ENCODE measurements at places on chromosomes 1 and 21.

DNA sequence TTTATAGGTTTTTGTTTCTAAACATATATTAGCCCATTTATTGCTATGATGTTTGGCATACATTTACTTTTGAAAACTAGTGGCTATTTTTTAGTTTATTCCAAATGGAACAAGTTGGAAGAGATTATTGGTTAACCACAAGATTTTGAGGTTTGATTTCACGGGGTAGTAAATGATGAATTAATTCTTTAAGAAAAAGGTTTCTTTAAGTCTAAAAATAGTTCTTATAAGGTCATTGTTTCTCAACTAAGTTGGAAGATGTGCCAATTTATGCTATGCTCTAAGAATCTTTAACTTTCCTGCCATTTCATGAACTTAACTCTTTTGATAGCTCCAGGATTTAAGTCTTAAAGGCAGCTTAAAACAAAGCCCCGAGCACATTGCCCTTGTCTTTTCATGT lies 183.8 kb downstream of the LMO4 start:
- DNase-seq, result no peak

GRCh38 chr1:165387505-165387904 lies 31.0 kb upstream of the LMX1A start:
- no peak for DNase-seq

GRCh38 chr21:42615924-42616323 lies 37.5 kb upstream of the PDE9A start:
- no peak for DNase-seq

DNA sequence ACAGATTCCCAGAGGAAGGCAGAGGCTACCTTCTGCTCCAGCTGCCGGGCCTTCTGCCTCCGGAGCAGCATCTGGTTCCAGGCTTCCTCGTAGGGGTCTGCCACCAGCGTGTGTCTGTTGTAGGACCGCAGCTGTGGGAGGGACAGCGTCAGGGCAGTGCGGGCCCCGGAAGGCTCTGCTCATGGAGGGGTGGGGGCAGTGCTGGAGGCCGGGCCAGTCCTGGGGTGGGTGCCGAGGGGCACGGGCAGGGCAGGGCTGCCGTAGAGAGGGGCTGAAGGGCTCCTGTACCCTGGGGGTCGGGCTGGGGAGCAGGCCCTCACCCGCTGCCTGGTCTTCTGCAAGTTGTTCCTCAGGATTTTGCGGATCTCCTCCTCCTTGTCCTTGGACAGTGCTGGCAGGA lies 53.2 kb downstream of the SLC9A1 start:
- no peak for DNase-seq

DNA sequence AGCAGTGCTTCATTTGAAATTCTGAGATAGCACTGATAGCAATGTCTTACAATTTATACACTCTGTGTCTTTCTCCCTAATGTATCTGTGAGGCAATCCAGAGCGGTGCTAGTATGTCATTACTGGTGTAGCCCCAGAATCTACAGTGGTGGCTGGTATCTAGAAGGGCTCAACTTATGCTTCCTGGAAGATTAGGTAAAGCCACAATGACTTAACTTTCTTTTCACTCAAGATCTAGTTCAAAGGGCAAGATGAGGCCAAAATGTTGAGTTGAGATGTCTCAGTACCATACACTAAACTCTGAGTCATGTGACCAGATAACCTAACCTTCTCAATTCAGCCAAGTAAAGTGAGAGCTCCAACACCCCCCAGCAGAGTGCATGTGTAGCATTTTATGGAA lies 77.5 kb downstream of the PAPPA2 start:
- no peak for DNase-seq

DNA sequence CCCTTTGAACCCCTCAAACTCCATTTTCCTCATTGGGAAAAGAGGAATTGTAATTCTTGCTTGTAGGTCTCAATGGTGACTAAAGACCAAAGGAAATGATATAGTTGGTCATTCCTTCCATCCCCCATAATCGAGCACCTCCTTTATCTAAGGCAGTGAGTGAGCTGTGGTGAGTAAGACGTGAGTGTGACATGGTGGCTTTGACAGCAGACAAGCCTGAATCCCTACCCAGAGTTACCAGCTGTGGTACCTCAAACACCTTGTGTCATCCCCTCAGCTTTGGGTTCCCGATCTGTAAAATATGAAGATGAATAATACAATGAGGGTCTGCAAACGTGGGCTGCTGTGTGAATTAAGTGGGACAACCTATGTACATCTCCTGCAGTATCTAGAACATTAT lies 8.4 kb downstream of the TRAF5 start:
- no peak for DNase-seq

GRCh38 chr1:41837691-41838090 lies 81.0 kb downstream of the HIVEP3 start:
- no peak for DNase-seq

GRCh38 chr1:99613716-99614115 lies 32.2 kb upstream of the PALMD start:
- DNase-seq, result no peak

GRCh38 chr1:2135441-2135841 lies 59.1 kb downstream of the FAAP20 start:
- DNase-seq, result peak; percentile 76

GRCh38 chr1:210445931-210446330 lies 117.2 kb downstream of the HHAT start:
- DNase-seq, result no peak

DNA sequence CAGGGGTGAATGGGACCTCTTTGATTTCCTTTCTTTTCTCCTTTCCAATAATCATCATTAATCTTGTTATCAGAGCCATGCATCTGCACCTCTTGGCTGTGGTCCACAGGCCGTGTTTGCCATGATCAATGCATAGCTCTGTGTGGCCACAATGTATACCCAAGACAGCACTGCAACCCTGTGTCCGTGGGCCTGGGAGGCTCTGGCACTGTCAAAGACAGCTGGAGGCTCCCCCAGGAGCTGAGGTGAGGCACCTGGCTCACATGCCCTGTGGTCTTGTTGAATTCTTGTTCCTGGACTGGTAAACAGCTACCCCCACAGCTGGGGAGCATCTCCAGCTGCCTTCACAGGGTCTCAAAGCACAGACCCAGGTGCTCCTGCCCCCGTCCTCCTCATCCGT lies 67.2 kb upstream of the SELENON start:
- no peak for DNase-seq

- DNase-seq, result no peak
Measured at GRCh38 chr1:10979483-10979920, 33.0 kb upstream of the TARDBP start.

GRCh38 chr1:203555076-203555475 lies 61.1 kb downstream of the OPTC start:
- no peak for DNase-seq

DNA sequence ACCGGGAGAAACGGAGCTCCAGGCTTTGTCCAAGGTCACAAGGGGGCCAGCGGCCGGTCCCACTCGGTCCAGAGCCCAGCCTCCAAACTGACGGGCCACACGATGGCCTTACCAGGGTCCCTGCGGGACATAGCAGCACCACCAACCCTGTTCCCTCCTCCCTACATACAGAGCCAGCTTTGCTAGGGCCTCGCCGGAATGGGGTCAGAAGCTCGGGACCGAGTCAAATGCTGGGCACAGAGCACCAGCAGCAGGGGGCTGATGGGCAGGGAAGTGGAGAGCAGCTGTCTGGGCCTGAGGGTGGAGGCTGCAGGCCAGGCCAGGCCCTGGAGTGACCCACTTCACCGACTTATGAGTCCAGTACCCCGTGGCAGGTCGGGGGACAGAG lies 14.9 kb upstream of the TTC39A start:
- DNase-seq, result no peak

- no peak for DNase-seq
Measured at GRCh38 chr1:163673759-163674151, 352.0 kb downstream of the NUF2 start.

DNA sequence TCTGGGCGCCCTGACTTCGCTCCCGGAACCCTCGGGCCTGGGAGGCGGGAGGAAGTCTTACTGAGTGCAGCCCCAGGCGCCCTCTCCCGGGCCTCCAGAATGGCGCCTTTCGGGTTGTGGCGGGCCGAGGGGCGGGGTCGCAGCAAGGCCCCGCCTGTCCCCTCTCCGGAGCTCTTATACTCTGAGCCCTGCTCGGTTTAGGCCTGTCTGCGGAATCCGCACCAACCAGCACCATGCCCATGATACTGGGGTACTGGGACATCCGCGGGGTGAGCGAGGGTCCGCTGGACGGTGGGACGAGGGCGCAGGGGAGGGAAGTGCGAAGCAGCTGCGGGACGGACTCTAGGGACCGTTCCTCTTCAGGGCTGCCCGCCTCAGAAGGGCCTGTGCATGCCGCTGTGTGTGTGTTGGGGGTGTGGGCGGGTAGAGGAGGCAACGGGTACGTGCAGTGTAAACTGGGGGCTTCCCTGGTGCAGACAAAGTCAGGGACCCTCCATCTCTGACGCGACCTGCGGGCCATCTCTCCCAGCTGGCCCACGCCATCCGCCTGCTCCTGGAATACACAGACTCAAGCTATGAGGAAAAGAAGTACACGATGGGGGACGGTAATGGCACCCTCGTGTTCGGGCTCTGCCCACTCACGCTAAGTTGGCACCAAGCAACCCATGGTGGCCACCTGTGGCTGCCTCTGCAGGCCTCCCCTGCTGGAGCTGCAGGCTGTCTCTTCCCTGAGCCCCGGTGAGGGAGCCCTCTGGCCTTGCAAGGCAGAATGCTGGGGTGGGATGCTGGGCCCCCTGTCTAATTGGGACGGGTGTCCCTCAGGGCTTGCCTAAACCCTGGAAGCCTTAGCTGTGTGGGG lies at the start of gene GSTM1:
Gene GSTM1 (plus strand): TSS at position 177 of the 859 bp plus-strand sequence. CDS start 57 bp downstream, at position 234.
- DNase-seq, result no peak

DNA sequence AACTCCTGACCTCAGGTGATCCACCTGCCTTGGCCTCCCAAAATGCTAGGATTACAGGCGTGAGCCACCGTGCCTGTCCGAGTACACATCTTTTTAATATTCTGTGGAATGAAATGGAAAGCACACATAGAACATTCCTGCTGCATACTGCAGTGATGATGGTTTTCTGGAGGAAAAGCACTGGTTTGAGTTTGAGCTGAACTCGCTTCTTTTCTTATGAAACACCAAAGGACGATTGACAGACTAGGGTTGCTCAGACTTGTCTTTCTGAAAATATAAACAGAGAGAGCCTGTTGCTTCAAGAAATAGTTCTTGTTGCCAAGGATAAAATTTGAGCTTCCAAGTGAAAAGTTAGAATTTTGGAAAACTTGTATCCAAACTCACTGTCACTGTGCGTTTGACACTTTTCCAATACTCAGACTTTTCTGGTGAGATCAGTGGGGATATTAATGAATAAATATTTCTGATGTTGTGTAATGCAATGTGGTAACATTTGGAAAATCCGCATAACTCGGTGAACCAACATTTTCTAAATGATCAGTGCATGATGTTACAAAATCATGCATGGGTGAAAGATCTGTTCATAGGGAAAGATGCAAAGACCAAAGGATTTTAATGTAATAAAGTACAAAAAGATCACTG lies 15.0 kb upstream of the ERMAP start:
- DNase-seq, result no peak

- DNase-seq, result no peak
Measured at GRCh38 chr1:105317976-105318375, 1568.3 kb downstream of the AMY1C start.

GRCh38 chr1:43312212-43312623 lies 11.4 kb downstream of the TIE1 start:
- no peak for DNase-seq

- no peak for DNase-seq
Measured at GRCh38 chr1:74586253-74586897, 74.0 kb upstream of the LRRC53 start.

GRCh38 chr1:25126562-25126961 lies 105.7 kb downstream of the SYF2 start:
- DNase-seq, result no peak

- no peak for DNase-seq
Measured at GRCh38 chr1:198096390-198096789, 60.4 kb upstream of the NEK7 start.

DNA sequence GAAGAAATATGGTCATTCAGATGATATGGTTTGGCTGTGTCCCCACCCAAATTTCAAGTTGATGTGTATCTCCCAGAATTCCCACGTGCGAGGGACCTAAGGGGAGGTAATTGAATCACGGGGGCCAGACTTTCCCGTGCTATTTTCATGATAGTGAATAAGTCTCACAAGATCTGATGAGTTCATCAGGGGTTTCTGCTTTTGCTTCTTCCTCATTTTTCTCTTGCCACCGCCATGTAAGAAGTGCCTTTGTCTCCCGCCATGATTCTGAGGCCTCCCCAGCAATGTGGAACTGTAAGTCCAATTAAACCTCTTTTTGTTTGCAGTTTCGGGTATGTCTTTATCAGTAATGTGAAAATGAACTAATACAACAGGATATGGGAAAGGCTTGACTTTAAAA lies 1.4 kb upstream of the DPM3 start:
- no peak for DNase-seq

DNA sequence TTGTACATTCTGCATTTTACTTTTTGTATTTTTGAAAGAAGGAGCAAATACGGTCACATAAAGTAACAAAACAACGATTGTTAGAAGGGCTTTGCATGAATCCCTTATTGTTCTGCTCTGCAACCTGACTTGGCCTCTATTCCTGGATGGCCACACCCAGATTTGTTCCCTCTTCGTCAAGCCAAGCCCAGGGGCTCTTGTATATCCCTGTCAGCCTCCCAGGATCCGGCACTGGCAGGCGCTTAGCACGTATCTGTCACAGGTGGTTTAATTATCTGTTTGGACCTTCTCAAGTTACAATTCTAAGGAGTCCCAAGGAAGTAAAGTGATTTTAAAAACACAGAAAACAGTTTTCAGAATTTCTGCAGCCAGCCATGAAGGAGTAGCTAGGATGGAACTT lies 28.0 kb downstream of the CRYAA start:
- peak; percentile 5 for DNase-seq

DNA sequence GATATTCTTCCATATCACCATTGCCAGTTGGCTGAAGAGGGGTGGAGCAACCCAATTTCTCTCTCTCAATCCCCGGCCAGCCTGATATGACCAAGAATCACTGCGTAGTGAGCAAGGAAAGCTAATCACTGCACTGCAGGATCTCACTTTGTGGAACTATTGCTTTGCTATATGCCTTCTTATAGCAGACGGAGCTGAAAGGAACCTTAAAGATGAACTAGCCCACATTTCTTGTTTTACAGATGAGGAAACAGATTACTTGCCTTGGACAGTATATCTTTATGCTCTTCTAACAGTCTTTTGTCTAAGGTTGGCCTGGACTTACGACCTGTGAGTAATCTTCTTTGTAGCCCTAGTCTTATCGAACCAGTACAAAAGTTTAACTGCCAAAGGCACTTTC lies 7.6 kb downstream of the APOBEC4 start:
- DNase-seq, result no peak

GRCh38 chr1:232650845-232651244 lies 20.9 kb upstream of the SIPA1L2 start:
- DNase-seq, result no peak

DNA sequence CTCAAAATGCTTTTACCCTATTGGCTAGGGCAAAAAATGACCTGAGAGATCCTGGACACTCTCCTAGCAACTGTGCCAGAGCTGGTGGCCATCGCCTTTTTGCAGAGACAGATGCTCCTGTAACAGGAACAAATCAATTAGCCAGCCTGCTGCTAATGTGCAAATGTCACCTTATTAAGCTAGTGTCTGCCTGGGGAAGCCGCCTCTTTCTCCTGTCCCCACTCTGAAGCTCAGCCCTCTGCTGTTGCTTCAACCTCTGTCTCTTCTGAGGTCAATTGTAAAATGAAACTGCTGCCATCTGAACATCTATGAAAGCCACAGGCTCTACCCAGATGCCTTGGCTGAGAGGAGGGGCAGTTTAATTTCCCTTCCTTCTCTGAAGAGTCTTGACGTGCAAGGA lies 85.5 kb upstream of the CACNA1E start:
- no peak for DNase-seq

All from DMS153 (cell line).